ENCODE measurements at places on chromosomes 4 and X.

DNA sequence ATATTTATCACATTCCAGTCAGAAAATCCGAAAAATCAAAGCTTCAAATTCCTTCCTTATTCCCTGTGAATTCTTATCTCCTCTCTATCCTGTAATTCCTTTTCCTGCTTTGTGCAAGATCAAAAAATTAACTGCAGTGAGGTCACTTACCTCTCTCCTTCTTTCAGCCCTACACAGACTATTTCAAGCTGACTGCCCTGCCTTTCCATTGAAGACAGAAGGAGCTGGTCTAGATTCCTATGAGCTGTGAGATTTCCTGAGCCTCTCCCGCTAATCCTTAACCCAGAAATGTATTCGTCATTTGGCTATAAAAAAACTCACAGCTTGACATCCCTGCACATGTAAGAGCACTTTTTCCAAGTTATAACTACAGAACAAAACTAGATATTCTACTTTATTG, 26.6 kb downstream of the TRIML2 start:
- DNase-seq = no peak

DNA sequence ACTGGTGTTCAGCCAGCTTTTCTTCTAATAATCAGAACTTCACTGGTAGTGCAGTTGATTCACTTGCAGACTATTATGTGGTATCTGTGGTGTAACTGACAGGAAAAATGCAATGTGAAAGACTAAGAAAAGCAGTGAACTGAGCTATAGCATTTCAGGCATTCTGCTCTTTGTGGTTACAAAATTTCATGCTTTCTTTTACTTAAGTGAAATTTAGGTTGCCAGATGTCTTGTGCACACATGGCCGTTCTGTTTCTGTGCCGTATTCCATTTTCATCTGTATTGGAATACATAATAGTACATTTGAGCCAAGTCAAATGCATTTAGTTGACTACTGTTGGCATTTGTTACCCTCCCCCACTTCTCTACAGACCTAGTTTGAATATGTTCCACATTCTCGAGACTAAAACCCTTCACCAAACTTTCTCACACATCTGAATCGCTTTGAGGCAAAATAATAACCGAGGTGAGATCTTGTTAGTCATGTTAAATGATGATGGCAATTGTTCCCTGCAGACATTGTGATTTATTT, 8.2 kb downstream of the RTL3 start:
- DNase-seq = no peak

- no peak for DNase-seq
Measured at GRCh38 chr4:78166622-78167021, 109.5 kb downstream of the FRAS1 start.

DNA sequence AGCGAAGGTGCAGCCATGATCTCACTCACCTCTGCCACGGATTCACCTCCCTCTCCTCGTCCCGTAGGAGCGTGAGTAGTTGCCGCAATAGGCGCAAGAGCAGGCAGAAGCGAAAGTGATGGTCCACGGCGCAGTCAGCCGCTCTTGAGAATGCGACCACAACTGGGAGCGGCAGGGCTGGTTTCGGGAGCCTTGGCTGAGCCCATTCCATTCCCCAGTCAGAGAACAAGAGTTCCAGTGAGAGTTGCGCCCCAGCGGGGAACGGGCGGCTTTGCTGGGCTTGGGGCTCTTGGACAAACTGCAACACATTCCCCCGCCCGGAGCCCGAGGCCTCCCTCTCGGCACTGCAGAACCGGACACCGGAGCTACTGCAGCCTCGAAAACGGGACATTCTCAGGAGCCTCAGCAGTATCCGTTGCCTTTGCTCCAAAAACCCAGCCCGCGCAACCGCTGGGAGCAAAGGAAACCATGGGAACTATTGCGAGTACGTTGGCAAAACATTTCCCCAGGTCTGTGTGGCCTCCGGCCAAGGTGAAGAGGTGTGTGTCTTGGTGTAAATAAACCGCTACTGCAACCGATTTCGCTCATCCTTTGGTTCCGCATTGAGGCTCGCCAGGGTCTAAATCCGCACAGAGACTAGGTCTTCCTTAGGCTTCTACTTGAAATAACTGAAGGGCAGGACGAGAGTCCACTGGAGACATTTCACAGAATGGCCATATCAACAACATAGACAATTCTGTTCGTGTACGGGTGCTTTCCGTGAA, 5.7 kb upstream of the ZBTB33 start:
- DNase-seq = peak; percentile 81

GRCh38 chrX:154607370-154607769, 11.7 kb downstream of the CTAG1B start:
- DNase-seq = no peak

GRCh38 chr4:71133491-71133890, 140.0 kb downstream of the DCK start:
- DNase-seq = no peak

GRCh38 chrX:118208481-118208880, 91.9 kb upstream of the KLHL13 start:
- DNase-seq = no peak

DNA sequence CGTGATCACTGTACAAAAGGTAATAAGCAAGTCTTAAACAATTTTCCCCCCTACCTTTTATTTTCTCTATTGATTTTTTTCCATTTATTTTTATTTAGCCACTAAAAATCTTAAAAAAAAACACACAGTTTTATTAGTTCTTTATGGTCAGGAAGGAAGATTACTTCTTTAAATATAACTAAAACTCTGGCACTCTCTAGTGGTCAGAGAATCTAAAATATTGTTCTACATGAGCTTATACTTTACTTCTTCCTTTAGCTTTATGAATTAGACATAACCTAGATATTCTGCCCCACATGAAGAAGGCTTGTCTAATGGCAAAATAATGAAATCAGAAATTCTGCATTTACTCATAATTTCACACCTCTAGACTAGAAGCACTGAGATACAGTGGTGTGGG, 135.2 kb downstream of the PDE5A start:
- DNase-seq = no peak

DNA sequence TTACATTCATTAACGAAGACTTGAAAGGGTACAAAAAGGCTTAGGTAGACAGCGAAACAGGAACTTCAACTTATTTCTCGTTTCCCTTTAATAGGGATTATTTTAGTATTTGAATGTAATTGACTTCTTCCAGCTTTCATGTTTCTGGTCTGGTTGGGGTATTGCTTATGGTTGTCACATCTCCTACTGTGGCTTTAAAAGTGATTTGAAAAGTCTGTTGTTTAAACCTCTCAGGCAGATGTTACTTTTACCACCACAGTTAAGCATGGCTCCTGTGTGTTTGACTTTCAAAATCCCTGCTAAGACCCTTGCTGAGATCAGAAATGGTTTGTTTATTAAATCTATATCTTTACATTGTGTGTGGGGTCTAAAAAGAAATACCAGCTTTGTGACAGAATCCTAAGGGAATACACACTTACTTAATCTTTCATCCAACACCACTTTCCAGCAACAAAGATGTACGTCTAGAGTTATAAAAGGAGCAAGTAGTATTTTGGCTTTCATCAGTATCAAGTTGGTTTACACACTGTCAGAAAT, 661.2 kb downstream of the FAT4 start:
- DNase-seq = no peak

- peak; percentile 75 for DNase-seq
Measured at GRCh38 chrX:107747596-107748161, 27.9 kb downstream of the TSC22D3 start.

GRCh38 chr4:146382194-146382593, 139.5 kb downstream of the SLC10A7 start:
- no peak for DNase-seq

DNA sequence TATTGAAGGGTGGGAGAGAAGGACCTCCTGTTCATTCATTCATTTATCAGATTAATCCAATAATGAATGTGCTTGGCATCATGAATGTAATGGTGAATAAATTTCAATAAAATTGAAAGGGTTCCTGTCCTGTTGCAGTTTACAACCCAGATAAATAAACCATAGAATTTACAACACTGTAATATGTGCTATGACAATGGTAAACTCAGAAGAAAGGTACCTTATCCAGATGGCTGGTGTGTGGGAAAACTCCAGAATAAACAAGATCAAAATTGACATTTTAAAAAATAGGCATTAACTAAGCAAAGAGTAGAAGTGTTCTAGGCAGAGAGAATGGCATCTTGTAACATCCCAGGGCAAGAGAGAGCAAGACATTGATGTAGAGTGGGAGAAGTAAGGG, 15.3 kb downstream of the ARL13A start:
- DNase-seq = no peak

- no peak for DNase-seq
Measured at GRCh38 chr4:153341575-153342090, 2.9 kb upstream of the MND1 start.

DNA sequence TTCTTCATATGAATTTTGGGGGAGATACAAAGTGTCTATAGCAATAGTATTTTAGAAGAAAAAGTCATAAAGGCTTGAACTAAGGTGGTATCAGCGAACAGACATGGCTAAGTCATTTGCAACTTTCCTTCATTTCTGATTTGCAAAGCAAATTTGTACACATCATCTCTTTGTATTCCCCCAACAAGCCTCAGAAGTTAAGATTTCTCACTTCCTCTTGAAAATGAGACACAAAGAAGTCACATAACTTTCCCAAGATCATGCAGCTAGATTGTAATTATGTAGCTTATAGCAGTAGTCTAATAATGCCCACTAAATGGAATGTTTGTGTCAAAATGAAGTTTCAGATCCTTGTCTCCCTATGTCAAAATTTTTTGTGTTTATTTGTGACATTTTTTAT, 709.8 kb upstream of the HS3ST1 start:
- DNase-seq = no peak

DNA sequence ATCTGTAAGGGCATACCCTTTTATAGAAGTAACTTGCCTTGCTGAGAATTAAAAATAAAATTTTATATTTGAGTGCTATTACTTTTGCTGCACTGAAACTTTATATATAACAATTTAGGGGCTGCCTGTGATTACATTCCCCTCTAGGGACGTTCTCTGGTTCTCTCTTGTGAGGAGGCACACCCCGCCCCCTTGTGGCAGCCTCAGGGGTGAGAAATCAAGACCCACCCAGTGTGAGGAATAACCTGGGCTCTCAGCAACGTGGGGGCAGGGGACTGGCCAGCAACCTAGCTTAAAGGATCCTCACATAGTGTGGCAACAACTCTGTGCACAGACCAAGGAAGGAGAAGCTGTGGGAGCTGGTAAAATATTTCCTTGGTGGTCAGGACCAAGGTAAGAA, 43.7 kb downstream of the MAGEA9 start:
- peak; percentile 52 for DNase-seq

DNA sequence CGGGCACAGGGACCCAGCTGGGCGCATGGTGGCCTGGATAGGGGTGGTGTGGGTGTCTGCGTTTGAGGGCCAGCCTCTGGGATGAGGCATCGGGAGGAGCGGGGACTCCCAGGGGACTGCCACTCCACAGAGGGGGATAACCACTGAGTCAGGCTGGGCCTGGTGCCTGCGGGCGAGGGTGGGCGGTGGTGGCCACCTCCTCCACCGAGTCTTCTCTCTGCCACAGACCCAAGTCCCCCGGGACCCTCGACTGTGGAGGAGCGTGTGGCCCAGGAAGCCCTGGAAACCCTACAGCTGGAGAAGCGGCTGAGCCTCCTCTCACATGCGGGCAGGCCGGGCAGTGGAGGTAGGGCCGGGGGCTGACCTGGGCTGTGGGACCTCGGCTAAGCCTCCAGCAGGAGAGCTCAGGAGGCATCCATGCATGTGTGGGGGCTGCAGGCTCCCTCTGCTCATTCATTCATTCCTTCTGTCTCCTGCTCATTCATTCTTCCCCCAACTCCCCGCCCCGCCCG, 26.4 kb downstream of the DOK7 start:
- DNase-seq = no peak

GRCh38 chr4:103719830-103720207, at the start of gene TACR3:
TACR3 (minus strand) TSS chr4:103719985; CDS start chr4:103719675, 310 bp downstream.
- DNase-seq = no peak

GRCh38 chrX:54066841-54067240, 22.6 kb upstream of the PHF8 start:
- no peak for DNase-seq

- no peak for DNase-seq
Measured at GRCh38 chrX:81390237-81390636, 188.3 kb downstream of the SH3BGRL start.

GRCh38 chrX:154430479-154430878, 2.0 kb downstream of the ATP6AP1 start:
- DNase-seq = no peak

DNA sequence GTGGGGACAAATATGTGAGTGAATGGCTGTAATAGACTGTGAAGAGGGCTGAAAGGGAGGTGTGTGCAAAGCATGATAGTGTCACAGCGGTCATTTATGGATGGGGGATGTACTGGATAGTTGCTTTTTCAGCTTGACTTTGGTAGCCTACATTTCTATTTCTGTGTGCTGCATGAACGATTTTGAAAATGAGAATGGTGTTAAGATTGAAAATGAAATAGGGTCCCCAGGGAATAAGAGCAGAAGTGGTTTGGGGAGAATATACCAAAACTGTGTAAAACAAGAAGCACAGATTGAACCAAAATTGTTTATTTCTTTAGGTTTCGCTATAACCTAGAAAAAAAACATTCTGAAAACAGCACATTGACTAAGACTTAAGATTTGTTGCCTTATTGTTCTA, 58.8 kb upstream of the CLNK start:
- DNase-seq = no peak

DNA sequence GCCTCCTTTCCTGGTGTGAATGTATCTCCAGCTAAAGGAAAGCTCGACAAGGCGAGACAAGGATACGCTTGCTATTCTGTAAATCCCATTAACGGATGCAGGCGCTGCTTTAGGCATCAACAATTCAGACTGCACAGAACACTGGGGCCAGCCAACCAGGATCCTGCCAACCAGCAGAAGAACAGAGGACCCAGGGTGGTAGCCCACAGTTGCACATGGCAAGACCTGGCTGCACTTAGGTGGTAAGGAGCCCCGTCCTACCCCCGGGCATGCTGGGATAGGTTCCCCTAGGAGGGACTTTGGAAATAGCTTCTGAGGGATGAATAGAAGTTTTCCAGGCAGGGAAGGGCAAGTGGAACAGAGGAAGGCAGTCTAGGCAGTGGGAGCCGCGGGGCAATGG, 20.7 kb downstream of the PSAPL1 start:
- DNase-seq = no peak

GRCh38 chr4:108327642-108328382, 159.1 kb upstream of the LEF1 start:
- no peak for DNase-seq

GRCh38 chr4:119529788-119530187, 98.8 kb downstream of the PDE5A start:
- DNase-seq = no peak
